ENCODE measurements at places on chromosomes 7 and 10.

DNA sequence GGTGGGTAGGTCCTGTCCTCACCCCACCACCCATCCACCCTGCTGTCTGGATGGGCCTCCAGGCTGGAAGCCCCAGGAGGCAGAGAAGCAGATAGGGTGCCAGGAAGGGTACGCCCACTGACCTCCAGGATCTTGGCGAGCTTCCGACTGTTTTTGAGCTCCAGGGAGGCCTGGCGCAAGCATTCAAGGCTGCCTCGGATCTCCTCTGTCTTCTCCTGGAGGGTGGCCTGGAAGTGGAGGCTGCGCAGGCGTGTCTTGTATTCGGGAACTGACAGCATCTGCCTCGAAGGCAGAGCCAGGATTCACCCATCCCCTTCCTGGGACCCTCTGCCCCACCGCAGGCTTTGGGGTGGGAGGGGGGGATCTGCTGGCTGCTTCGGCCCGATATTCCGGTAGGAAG is 48.4 kb downstream of the GRID2IP start:
- no peak for DNase-seq

DNA sequence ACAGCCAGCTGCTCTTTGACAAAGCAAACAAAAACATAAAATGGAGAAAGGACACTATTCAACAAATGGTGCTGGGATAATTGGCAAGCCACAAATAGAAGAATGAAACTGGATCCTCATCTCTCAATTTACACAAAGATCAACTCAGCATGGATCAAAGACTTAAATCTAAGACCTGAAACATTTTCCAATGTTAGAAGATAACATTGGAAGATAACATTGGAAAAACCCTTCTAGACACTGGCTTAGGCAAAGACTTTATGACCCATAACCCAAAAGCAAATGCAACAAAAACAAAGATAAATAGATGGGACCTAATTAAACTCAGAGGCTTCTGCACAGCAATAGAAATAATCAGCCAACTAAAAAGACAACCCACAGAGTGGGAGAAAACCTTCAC is 425.7 kb upstream of the SEMA3D start:
- no peak for DNase-seq

DNA sequence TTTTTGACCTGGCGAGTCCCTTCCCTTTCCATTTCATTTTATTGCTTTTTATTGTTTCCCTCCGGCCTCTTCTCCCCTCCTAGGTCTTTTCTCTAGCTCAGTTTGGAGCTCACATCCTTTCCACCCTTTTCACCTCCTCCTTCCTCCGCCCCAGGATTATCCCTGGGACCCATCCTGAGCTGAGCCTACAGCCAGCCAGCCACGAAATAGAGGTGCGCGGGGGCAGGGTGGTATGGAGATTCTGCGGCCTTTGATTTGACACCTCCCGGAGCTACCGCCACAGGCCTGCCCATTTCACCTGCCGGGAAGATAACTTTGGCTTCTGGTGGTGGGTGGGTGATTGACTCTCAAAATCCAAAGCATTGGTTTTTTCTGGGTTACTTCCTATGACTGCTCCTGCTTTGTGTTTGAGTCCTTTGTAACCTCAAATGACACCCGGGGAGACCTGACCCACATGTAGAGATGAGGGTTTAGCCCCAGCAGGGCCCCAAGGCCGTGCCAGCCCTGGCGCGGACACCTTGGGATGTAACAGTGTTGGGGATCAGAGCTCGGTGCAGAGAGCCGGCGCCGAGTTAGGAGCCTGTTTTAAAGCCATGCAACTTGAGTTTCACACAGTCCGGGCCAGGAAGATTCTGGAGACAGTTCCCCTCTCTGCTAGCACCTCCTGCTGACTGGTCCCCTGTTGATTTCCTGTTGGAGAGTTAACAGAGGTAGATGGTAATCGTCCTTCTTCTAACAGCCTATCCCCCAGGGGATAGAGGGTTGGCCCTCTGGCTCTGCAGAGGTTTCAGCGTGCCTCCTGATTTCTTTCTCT is 1.5 kb downstream of the DUSP5 start:
- DNase-seq, result peak; percentile 22

- no peak for DNase-seq
Observed at GRCh38 chr7:68406480-68406879, 1191.8 kb upstream of the AUTS2 start.

DNA sequence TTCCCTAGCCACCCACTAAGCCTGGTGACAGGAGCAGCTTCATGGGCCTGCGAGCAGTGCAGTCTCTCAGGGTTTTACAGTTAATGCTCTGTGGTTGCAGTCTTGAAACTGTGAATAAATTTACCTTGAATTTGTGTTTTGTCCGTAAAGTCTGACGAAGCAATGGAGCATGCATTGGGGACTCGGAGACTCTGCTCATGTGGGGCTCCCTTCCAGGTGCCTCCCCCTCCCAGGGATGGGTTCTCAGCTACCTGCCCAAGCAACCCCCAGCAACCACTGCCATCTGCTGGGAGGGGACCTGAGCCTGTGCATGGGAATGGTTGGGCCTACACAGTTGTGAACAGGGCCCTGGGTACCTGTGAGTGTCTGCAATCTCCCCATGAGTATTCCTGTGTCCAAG is 36.3 kb upstream of the IKZF1 start:
- no peak for DNase-seq

DNA sequence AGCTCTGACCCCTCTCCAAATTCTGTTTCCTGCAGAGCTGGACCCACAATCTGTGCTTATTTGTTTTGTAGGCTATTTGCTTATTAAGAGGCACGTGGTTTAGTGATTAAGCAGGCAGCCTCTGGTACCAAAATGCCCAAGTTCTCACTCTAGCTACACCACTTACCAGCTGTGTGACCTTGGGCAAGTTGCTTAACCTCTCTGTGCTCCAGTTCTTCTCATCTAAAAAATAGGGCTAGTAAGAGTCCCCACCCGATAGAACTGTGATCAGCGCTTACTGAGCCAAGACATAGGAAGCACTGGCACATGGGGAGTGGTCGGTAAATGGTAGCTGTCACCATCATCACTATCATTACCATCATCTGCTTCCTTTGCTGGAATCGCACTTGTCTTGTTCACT is 20.8 kb downstream of the C10orf105 start:
- no peak for DNase-seq

DNA sequence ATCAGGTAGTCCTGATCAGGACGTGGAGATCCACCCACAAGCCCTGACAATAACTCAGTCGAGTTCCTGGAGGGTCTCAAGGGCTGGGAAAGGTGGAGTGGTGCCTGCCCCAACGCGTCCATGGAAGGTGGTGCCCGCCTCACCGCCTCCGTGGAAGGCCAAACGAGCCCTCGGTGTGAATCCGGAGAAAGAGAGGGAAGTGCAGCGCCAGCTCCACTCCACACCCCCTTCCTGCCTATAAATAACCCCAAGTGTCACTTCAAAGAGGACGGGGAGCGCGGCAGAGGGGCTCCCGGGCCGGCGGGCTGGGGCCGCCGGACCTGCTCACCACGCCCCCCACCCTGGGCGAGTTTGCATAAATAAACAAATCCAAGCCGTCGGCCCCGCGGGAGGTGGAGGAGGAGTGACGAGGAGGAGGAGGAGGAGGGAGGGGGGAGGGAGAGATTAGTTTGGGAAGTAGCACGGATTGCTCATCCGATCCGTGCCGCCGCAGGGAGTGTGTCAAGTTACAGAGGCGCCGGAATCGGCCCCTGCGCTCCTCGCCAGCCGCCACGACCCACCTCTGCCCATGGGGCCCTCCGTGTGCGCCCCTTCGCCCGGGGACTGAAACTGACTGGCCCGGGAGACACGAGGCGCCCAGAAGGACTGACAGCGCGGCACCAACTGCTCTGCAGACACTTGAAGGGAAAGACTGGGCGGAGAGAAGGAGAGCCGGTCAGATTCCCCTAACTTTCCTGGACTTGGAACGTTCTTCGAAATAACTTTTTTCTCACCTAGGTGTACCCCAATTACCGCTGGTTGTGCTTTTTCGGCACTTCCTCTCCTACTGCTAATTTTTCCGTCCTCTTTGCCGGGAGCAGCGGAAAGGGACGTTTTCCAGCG is at the start of gene COL13A1:
Gene COL13A1, plus strand, starts transcription at position 473 of the 882 bp plus-strand sequence. CDS start 518 bp downstream, outside the sequence.
- no peak for DNase-seq

- no peak for DNase-seq
Observed at GRCh38 chr10:49325916-49326783, 27.2 kb downstream of the C10orf71 start.

DNA sequence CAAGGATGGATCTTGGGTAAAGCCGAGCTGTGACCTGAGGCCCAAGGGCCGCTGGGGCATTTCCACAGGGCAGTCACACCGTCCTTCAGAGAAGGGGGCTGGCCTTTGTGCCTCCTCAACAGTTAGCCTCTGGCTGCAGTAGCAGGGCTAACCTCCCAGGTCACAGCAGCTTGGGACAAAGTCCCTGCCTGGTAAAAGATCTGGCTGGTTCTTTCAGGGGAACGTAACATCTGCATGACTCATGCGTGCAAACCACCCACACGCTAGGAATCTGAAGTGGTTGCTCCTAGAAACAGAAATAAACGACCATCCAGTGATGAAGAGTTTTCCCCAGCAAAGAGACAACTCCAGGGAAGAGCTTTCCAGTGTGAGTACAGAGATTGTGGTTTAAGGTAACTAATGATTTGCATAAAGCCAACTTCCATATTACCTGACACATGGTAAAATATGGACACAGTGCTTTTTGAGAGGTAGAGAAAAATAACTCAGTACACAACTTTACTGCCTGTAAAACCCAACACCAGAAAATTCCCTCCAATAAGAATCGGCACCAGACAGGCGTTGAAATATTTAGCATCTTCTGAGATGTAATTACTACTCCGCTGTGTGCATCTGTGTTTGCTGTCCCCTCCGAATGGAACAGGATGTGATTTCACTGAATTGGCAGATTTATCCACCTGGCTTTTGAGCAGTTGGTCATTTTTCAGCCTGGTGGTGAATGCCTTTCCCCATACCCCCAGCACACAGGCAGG is 84.9 kb upstream of the ADRB1 start:
- DNase-seq, result no peak

GRCh38 chr7:2537981-2538851 is 17.1 kb downstream of the BRAT1 start:
- DNase-seq, result no peak

- peak; percentile 21 for DNase-seq
Observed at GRCh38 chr10:119139464-119140067, 25.9 kb downstream of the SFXN4 start.

GRCh38 chr10:62689712-62690111 is 114.8 kb upstream of the ADO start:
- no peak for DNase-seq

- DNase-seq, result no peak
Observed at GRCh38 chr7:135428011-135428410, 81.9 kb downstream of the CNOT4 start.

- DNase-seq, result no peak
Observed at GRCh38 chr10:133236401-133237240, 1.0 kb upstream of the VENTX start.

GRCh38 chr7:17407229-17407628 is 108.8 kb downstream of the AHR start:
- DNase-seq, result no peak

DNA sequence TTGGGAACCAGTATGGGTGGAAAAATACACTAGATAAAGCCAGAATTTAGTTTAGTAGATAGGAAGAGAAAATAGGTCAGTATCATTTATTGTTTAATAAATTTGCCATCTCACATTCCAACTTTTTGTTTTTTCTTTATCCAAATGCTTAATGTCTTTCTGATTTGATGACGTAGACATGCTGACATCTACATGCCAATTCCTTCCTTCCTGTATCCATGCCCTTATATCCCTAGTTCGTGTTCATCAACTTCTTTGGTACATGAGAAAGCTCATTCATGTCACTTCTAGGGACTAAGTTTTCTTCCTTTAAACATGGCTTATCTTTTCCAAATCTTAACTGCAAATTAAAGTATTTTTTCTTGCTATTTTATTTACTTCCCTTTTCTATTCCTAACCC is 30.5 kb upstream of the ING3 start:
- DNase-seq, result no peak

DNA sequence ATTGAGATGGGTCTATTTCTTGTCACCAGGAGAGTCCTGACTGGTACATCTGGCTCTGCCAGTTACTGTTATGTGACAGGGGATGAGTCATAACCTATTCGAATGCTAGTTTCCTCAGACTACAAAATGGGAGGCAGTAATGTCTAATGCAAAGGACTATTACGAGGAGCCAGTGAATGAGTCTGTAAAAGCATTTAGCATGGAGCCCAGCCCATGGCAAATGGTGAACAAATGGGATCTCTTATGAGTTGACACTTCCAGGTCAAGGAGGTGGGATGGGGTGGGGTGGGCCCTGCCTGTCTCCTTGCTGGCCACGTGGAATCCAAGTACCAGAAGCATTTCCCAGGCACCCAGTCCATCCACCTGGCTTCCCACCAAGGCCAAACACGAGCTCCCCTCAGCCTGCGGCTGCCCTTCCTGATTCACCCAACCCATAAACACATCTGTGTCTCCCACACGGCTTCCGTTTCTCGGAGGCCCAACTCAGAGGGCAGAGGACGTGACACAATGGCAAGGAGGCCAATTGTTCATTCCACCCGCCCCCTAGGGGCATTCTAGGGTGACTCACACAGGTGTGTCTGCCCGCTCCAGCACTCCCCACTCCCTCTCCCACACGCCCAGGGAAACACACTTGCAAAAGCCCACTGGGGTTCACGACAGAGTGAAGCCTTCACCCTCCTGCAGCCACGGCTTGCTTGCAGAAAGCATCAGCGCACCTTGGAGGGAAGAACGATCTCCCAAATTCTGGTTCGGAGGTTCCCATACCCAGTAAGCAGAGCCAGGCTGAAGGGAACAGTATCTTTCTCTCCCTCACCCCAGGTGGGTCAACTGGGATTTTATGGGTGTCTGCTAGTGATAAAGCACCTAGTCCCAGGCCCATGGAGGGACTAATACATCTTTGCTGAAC is 109.8 kb downstream of the SH3PXD2A start:
- peak; percentile 24 for DNase-seq

DNA sequence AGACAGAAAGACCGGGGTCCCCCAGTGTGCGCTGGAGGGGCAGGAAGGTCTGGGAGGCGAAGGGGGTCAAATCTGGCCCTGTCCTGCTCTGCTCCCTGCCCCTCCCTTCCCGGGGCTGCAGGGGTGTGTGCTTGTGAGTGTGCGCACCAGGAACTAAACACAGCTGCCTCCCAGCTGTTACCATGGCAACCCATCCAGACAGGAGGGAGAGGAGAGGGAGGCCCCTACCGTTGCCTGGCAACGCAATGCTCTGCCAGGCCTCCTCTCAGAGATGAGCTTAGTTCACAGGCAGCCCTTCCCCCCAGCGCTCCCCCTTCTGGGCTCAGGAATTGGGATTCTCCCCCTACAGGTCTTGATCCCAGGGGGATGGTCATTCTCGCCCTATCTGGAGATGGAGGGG is 6.1 kb downstream of the NYAP1 start:
- DNase-seq, result peak; percentile 47
